Hair follicle dermal papilla cell (primary cell): ENCODE measurements at places on chromosomes 7 and 10. TPM values are rescaled to one million over a fixed set of nuclear protein-coding genes. Genes with fewer than 3 reads are reported as not detected.

C10orf62 gene
- 0.49 TPM in 1 of 2 replicates, not detected in the other for total RNA-seq

LRRD1 gene
- 0.16 TPM in 1 of 2 replicates, not detected in the other for total RNA-seq

BLNK gene
- total RNA-seq: not detected in 2 replicates

HOXA2 gene
- total RNA-seq: 0.12 and 0.32 TPM in 2 replicates

SAMD9L gene
- total RNA-seq: 26.8 and 39.3 TPM in 2 replicates

PNLIPRP3 gene
- total RNA-seq: 0.12 TPM in 1 of 2 replicates, not detected in the other

PAPSS2 gene
- 32.6 and 39.3 TPM in 2 replicates for total RNA-seq

TRIM74 gene
- total RNA-seq: 0.12 TPM in 1 of 2 replicates, not detected in the other

EVX1 gene
- not detected in 2 replicates for total RNA-seq

SPOCK2 gene
- 0.16 and 0.24 TPM in 2 replicates for total RNA-seq

CYP26C1 gene
- under 0.01 and 0.16 TPM in 2 replicates for total RNA-seq

SPDYE2B gene
- total RNA-seq: not detected in 2 replicates

FBXO24 gene
- total RNA-seq: 0.32 and 1.2 TPM in 2 replicates
